Activated T-cell treated with anti-CD3 and anti-CD28 coated beads, Interleukin-2, amount 50 U/mL, for 4 hours (primary cell): ENCODE measurements at places on chromosomes 1 and 21. TPM values are rescaled to one million over a fixed set of nuclear protein-coding genes. Genes with fewer than 3 reads are reported as not detected.

DNA sequence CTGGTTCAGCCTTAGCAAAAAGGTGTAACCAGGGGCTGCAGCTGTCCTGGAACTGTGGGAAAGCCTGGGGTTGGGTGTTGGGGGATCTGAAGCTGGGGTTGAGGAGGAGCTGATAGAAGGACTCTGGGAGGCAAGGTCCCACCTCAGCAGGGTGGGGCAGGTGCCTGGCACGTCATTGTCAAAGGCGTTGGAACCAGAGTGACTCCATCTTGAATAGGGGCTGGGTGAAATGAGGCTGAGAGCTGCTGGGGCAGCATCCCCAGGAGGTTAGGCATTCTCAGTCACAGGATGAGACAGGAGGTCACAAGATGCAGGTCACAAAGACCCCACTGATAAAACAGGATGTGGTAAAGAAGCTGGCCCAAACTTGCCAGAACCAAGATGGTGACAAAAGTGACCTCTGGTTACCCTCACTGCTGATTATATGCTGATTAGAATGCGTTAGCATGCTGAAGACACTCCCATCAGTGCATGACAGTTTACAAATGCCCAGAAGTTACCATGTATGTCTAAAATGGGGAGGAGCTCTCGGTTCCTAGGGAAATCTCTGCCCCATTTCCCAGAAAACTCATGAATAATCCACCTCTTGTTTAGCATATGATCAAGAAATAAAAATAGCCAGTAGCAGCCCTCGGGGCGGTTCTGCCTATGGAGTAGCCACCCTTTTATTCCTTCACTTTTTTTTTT, 85.4 kb downstream of the IER5 start:
- no peak for DNase-seq

Gene TRNP1
- 0.61 TPM for total RNA-seq

Gene CLDN19
- not detected for total RNA-seq

DNA sequence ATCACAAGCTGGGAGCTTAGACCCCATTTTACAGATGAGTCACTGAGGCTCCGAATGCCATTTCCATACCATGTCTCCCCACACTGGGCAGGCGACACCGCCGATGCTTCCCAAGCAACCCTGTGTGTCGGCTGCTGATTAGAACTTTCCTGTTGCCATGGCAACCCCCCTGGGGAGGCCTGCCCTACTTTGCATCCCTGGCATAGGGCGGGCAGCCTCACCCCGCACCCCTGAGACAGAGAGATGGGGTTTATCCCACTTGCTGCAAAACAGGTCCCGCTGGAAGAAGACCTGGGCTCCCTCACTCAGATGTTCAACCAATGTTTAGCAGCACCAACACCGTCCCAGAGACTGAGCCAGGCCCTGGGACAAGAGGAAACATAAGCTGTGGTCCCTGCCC, 81.5 kb downstream of the CAMK2N1 start:
- DNase-seq = no peak

GRCh38 chr1:203477748-203478147, 2.1 kb downstream of the PRELP start:
- DNase-seq = no peak

GRCh38 chr1:43874716-43875115, 58.9 kb upstream of the ARTN start:
- DNase-seq = no peak

Gene SLC30A2
- not detected for total RNA-seq

DNA sequence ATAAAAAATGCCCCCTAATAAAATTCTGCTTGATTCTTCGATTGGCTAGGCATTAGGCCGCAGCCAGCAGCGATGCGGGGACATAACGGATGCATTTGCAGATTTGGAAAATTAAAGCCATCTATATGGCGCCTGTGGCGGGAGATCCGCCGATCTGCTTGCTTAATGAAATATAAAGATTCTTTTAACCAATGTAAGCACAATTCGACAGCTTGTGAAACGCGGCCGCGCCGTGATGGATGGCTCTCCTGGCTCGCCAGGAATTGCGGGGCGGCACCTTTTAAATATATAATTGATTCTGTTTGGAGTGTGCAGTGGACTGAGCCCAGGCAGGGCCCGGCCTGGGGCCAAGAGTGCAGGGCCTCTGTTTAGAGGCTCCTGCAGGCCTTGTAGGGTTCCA, 8.0 kb downstream of the DMBX1 start:
- no peak for DNase-seq

DNA sequence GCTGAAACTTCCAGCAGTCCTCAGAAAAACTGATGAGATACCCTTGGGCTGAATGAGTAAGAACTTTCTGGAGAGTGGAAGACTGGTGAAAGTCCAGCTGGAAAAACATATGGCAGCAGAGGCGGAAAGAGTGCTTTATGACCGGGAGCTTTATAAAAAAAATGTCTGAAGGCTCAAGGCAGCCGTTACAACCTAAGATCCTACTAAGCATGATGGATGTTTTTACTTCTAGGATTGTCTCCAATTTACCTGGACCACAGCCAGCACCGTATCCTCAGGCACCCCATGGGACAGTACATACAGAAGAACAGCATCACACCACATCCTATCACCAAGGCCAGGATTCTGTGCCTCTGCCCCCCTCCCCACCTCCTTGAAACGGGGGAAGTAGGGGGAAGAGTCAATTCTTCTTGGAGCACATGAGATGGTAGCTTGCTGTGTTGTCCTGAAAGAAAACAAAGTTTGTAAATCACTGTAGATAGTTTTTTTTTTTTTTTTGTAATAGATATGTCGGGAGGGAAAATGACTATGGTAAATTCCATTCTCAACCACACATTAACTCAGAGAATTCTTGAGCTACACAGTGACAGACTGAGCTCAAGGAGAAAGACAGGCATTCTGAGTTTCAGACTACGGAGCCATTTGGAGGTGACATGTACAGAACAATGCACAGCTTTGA, 11.8 kb upstream of the IRF2BP2 start:
- no peak for DNase-seq

DNA sequence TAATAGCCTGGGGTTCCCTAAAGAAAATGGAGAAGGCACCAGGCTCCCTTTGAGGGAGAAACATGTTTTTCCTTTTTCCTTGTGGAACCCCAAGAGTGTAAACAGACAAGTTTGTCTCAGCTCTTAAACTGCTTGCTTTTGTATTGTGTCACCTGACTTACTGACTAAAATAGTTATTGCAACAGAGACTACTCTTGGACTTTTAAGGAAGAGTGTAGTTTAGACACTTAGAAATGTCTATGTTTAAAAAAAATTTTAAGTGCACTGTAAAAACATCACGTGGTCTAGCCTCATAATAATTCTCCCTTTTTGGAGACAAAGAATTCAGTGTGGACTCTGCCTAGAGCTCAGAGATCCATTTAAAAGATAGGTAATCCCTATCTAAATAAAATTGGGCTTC, 141.1 kb downstream of the TRIM33 start:
- DNase-seq = no peak

DNA sequence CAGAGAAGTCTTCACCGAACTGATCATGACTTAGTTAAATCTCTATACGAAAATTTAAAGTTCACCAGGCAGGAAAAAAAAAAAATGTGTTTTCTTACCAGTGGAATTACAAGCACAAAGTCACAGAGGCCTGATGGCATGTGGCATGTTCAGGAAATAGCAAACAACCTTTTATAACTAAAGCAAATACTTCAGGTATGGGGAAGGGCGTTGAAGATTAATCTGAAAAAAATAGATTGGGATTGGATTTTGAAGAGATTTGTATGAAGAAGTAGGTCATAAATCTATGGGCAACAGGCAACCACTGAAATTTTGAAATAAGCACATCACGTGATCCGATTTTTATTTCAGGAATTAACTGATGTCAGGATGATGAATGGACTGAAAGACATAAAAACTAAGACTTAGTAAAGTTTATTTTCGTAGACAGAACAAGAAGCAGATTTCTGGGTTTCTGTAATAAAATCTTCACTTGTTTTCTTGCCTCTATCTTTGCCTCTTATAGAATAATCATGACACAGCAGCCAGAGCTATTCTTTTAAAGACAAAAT, 295.9 kb upstream of the ADGRL4 start:
- DNase-seq = no peak

DNA sequence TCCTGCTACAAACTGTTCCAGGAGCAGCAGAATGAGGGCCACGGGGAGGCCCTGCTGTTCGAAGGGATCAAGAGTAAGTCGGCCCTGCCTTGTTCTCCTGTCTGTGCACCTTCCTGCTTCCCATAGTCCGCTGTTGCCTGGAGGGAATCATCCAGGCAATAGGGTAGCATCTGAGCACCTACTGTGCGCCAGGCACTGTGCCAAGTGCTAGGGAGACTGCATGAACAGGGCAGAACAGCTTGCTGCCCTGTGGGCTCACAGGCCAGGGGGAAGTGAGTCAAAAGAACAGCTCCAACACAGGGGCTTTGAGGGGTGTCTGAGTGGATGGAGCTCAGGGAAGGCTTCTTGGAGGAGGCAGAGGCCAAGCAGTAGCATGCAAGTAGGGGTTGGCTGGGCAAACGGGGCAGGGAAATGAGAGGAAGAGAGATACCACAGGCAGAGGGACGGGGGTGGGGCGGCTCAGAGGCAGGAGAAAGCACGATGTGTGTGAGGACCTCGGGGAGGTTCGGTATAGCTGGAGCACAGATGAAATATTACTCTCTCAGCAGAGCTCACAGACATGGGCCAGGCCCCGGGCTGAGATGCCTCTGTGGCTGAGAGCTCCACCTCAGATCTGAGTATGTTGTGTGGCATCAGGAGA, 15.5 kb upstream of the PADI6 start:
- DNase-seq = no peak

GRCh38 chr1:36654586-36654985, 171.9 kb upstream of the CSF3R start:
- no peak for DNase-seq

DNA sequence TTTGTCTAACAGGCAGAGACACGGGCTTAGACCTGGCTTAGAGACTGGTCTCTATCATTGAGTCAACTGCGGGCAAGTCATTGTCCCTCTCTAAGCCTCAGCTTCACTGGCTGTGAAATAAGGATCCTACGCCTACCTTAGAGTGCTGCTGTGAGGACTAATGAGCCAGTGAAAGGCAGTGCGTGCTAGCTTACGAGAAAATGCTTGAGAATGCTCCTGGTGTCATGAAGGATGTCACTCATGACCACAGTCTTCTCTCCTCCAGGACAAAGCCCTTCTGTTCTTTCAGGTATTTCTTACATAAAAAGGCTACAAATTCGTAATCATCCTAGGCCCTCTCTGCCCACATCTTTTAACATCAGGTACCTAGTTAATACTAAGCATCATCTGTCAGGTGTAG, 16.5 kb upstream of the A3GALT2 start:
- DNase-seq = no peak
